ENCODE measurements at places on chromosomes 12 and 14.

- DNase-seq, result no peak
Measured at GRCh38 chr12:11885261-11886038, 185.3 kb upstream of the BCL2L14 start.

DNA sequence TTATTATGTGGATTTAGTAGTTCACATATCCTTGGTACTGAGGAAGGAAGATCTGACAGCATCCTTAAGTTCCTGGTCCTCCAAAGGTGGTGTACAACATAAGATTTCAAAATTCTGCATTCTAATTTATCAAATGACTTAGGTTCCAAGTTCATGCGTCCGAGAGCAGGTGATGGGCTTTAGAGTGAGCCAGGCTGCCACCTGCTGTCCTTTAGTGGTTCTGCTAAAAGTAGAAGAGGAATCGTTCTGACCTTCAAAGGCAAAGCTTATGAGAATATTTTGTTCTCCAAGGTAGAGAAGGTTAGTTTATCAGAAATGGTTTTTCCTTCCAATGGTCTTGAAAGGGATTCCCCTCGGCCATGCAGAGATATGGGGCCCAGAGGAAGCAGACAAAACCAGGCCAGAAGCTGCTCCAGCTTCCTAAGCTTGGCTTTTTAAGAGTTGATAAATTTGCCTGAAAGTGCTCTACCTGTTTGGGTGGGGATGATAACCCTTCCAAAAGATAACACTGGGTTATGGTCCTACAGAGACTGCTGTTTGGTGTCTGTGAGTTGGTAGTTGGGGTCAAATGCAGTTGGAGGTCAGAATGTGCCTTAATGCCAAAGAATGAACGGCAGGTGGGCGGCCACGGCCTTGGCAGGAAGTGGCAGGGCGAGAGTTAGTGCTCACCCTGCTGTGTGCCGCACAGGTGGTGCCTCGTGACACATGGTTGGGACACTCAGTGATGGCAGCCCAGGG is 29.1 kb upstream of the LRTM2 start:
- DNase-seq, result peak; percentile 49

- DNase-seq, result no peak
Measured at GRCh38 chr12:54412786-54413185, 6.3 kb downstream of the ITGA5 start.

DNA sequence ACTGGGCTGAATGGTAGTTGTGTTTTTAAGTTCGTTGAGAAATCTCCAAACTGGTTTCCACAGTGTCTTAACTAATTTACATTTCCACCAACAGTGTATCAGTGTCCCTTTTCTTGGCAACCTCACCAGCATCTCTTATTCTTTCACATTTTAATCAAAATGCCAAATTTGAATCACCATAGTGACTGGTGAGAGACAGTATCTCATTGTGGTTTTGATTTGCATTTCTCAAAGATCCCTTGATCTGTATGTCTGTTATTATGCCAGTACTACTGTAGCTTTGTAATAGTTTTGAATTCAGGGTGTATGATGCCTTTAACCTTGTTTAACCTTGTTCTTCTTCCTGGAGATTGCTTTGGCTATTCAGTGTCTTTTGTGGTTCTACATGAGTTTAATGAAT is 2.2 kb upstream of the EIF2S3B start:
- DNase-seq, result no peak

DNA sequence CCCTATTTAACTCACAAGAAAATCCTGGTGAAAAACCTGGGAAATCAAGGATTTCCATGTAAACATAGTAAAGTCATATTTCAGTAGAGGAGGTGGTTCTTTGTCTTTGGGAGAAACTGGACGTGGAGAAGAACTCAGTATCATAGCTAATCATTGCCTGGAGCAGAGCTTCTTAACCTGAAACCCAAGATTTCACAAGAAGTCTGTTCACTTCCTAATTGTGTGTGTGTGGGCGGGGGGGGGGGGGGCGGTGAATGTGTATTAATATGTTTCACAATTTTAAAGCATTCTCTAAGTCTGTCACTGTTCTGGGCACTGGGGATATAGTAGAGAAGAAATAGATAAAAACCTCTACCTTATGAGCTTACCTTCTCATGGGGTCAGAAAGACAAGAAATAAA is 96.7 kb upstream of the PPP4R3A start:
- DNase-seq, result no peak

GRCh38 chr12:91974541-91975085 is 171.0 kb downstream of the BTG1 start:
- no peak for DNase-seq

GRCh38 chr12:2537868-2538541 is 256.8 kb upstream of the FKBP4 start:
- no peak for DNase-seq

DNA sequence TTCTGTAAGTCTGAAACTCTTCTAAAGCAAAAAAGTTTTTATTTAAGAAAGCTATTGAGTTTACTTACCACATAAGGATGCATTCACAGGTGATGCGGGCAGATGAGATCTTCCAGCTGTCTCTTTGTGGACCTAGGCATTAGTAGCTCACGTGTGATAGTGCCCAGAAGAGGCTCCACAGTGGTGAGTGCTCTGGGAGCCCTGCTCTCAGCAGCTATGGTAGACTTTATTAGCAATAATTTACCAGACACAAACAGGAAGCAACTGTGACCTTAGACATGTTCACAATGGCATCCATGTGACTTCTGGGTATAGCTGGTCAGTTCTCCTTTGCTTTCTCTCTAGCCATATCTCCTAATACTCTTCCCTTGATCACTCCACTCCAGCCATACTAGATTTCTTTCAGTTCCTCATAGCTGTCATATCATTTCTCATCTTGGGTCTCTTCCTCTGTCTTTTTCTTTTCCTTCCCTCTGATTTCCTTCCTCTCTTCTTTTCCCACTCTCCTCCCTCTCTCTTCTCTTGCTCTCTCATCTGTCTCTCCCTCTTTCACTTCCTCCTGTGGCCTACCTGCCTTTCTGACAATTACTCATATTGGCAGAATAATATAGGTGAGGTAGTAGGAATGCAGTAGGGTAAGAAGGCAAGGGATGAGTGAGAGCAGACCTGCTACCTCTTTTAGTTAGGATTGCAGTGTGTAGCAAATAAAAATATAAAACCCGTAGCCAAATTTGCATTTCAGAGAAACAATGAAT is 75.2 kb upstream of the SCAF11 start:
- no peak for DNase-seq

DNA sequence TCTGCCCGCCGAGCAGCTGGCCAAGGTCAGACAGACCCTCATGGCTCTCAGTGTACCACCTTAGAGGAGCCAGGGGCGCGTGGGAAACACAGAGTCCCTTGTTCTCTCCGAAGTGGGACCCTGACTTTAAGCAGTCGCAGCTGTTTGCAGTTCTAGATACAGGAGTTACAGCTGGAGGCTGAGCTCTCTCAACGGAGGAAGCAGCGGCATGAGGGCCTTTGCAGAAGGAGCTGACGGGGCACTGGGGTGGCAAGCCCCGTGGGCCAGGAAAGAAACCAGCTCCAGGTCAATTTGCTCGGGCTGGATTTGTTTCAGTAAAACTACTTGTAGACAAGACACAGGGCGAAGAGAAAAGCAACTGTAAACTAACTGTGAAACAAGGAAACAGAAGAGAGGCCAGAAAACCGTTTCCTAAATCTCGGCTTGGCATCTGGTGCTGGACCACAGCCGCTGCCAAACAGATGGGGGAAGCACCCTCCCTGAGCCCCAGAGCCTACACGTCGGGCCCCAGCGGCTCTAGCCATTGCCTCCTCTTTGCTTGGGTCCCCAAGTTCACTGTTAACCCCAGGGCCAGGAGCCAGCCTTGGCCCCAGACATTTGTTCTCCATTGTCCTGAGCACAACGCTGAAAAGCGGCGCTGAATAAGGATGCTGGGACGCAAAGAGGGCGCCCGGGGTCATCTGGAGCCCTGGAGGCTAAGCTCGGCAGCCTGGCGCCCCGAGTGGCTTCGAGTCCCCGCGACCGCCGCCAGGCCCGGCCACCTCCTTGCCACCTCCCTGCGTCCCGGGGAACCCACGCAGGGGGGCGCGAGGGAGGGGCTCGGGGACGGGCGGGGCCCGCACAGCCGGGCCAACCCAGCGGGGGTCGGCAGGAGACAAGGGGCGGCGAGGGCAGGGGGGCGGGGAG is 914 bp upstream of the PACS2 start:
- no peak for DNase-seq
